ENCODE measurements at places on chromosomes 1 and 21. TPM values are rescaled to one million over a fixed set of nuclear protein-coding genes. Genes with fewer than 3 reads are reported as not detected.

The NHLH2 gene
- total RNA-seq = not detected

The FCGR1A gene
- total RNA-seq = not detected

The TNFSF4 gene
- 49.1 TPM for total RNA-seq

GRCh38 chr1:172973424-172973823, 77.3 kb downstream of the TNFSF18 start:
- no peak for DNase-seq

GRCh38 chr1:11496551-11497080, 17.7 kb downstream of the DISP3 start:
- DNase-seq = no peak

GRCh38 chr1:213394837-213395236, 343.8 kb downstream of the RPS6KC1 start:
- no peak for DNase-seq

The SIPA1L2 gene
- 9.9 TPM for total RNA-seq
